ENCODE measurements at places on chromosomes 3 and 15. TPM values are rescaled to one million over a fixed set of nuclear protein-coding genes. Genes with fewer than 3 reads are reported as not detected.
A peak's percentile ranks its signal among the peaks of the same experiment; 100 is the strongest.

DNA sequence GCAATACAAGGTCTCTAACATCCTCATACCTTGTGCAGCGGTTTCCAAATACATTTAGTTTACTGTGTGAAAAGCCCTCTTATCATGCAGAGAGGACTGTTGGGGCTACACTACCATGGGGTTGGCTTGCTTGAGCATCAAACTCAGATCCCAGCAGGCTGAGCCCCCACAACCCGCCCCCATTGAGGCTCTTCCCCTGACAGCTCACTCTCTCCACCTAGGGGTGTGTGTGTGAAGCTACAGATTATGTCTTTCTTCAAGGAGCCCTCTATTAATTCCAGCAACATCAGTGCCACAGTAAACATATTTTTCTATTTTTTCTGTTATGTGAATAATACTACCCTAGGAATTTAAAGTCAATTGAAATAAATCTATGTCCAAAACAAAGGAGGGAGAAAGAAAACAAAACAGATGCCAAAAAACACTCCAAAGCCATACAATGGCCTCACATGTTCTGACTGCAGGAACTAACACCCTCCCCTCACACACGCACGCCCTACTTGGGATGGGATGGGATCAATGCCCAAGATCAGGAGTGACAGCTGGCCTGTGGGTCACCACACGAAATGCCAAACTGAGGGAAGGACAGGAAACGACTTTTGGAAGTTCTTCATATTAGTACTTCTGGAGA lies 14.7 kb downstream of the TM4SF4 start:
- no peak for DNase-seq

GRCh38 chr15:52254391-52254790 lies 41.2 kb downstream of the MYO5C start:
- DNase-seq, result no peak

DNA sequence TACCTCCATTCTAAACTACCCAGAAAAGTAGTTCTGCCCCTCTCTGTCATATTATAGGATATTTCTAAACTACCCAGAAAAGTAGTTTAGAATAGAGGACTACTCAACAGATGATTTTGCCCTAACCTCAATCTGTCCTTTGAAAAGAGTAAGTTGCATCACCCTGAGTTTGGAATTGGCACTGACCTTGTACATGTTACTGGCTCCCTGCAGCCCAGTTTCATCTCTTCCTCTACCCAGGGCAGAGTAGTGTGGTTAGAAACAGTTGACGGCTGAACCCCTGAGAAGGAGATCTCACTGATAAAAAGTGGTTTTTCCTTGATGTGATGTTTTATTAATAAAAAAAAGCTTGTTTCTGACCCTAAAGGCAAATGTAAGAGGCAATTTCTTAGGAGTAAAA lies 340.5 kb upstream of the NECTIN3 start:
- no peak for DNase-seq

GRCh38 chr3:53859178-53859577 lies 12.8 kb downstream of the IL17RB start:
- DNase-seq, result no peak

- no peak for DNase-seq
These were observed 102.0 kb downstream of the SCAPER start for GRCh38 chr15:76803049-76803571.

DNA sequence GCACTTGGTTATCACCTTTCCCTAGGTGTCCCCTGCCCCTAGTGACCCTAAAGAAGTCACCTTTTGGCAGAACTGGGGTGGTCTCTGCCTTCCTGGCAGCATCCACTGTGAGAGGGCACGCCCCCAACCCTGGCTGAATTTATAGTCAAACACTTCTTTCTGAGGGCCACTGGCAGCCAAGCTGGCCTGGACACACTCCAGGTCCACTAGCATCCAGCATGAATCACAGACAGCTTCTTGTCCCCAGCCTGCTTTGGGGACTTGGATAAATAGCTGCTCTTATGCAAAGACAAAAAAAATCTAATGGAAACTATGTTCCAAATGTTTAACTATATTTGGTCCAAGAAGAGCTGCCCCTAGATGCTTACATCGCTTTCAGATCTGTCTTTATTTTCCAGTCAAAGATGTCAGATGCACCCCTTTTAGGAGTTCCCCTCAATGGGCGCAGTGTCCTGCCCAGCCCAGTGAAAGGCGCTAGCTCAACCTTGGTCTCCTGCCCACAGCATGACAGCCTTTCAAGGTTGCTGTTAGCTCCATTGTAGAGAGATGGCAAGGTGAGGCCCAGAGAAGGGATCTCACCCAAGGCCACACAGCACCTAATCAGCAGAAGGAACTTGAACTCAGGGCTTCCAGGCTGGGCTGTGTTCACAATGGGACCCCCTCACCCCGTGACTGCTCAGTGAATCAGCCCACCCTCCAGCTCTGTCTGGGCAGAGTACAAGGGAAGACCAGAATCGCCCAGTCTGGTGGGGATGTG lies 7.0 kb downstream of the RASL12 start:
- DNase-seq, result no peak

- DNase-seq, result peak; percentile 76
These were observed 11.7 kb upstream of the NMB start for GRCh38 chr15:84669726-84670125.

DNA sequence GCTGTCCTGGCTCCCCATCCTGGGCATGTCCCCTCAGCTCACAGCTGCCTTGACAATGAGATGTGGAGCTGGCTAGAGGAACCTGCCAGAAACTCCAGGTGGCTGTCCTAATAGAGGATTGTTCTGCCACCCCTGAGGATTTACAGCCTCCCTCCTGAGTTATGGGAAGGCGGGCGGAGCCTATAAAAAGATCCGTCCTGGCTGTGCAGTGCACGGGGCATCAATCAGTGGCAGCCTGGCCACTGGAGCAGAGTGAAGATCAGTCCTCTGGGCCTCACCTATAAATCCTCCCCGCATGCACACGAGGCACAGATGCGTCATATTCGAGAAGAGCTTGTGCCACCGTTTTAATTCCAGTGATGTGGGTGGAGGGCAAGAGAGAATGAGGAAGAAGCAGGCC lies 90.0 kb downstream of the MEGF11 start:
- no peak for DNase-seq

GRCh38 chr15:39188930-39189329 lies 391.9 kb upstream of the THBS1 start:
- DNase-seq, result no peak

GRCh38 chr3:122676759-122677158 lies 3.9 kb upstream of the PARP14 start:
- DNase-seq, result no peak

- DNase-seq, result no peak
These were observed 428.8 kb upstream of the C2CD4B start for GRCh38 chr15:62593681-62594399.

DNA sequence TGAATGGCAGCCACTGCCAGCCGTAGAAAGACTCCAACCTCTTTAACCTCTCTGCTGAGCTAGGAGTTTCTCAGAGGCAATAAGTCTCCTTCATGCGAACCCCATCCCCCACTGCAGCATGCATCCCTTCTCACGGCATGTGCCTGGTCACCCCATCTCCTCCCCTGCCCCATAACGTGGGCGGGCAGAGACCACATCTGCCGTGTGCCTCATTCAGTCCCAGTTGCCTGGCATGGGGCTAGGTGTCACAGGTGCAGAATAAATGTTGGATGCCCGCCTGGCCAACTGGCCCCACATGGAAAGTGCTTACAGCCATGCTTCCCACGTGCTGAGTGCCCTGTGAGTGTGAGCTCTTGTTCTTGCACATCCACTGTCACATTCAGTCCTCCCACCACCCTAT lies 43.5 kb upstream of the NTRK3 start:
- no peak for DNase-seq

DNA sequence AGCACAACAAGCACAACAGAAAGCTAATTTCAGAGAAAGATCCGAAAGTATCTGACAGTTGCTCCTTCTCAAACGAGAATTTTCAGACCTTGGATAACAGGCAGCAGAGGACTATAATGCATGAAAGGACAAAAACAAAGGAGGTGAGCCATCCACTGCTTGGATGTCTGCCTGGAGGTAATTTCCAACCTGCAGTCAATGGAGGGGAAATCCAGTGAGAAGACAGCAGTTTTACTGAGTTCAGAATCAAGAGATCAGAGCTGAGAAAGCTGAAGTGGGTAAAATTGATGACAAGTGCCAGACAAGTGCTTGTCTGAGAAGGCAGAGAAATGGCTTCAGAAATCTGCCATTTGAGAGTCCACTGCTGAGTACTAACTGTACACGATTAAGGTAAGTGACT lies 22.1 kb downstream of the UBE3A start:
- no peak for DNase-seq

Gene WWTR1
- 1.2 TPM for total RNA-seq

Gene PRICKLE2
- total RNA-seq, result not detected

Gene SPTSSB
- not detected for total RNA-seq

Gene GPR27
- total RNA-seq, result 1.2 TPM

GRCh38 chr3:64188810-64189560 lies 36.3 kb downstream of the PRICKLE2 start:
- no peak for DNase-seq

DNA sequence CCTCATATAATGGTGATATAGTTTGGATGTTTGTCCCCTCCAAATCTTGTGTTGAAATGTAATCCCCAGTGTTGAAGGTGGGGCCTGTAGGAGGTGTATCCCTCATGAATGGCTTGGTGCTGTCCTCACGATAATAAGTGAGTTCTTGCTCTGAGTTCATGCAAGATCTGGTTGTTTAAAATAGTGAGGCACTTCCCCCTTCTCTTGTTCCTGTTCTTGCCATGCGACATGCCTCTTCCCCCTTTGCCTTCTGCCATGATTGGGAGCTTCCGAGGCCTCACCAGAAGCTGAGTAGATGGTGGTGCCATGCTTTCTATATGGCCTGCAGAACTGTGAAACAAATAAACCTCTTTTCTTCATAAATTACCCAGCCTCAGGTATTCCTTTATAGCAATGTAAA lies 39.2 kb downstream of the REC114 start:
- no peak for DNase-seq

DNA sequence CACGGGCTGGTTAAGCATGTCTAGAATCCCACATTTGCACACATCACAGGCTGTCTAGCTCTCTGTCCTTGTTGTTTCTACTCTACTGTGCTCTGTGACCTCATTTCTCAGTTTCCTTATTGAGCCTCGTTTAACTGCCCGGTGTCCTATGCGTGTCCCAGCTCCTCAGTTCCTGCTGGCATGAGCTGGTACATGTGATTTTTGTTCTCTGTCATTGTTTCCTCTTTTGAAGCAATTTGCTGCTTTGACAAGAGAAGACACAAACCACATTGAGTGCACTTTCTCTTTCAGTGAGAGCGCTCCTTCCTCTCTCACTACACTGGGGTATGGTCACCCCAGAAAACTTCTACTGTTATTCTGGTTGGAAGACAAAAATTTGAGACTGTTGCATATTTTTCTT lies 563.5 kb downstream of the PDCD6IP start:
- no peak for DNase-seq

Gene ACTC1
- total RNA-seq, result not detected

GRCh38 chr3:41863024-41863423 lies 98.9 kb downstream of the ULK4 start:
- DNase-seq, result no peak

Gene OTOL1
- not detected for total RNA-seq

Gene THPO
- not detected for total RNA-seq

DNA sequence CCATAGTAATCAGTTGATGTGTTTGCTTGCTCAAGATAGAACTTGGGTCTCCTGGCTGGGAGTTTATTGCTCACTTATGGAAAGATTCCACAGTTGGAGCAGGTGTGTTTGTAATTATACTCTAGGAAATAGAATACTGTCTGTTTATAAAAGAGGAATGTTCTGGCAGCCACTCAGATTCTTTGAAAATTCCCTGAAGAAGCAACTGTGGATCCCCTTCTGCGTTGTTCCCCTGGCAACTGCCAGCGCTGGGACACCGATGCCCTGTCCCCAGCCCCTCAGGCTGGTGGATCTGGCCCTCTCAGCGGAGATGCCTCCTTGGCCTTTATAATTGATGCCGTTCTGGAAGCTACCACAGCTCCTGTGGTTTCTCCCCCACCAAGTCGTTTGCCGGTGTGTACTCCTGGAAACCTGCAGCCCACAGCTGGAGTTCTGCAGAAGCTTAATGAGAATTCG lies 225.9 kb downstream of the ITPR1 start:
- DNase-seq, result no peak

Gene C3orf52
- 4.4 TPM for total RNA-seq

DNA sequence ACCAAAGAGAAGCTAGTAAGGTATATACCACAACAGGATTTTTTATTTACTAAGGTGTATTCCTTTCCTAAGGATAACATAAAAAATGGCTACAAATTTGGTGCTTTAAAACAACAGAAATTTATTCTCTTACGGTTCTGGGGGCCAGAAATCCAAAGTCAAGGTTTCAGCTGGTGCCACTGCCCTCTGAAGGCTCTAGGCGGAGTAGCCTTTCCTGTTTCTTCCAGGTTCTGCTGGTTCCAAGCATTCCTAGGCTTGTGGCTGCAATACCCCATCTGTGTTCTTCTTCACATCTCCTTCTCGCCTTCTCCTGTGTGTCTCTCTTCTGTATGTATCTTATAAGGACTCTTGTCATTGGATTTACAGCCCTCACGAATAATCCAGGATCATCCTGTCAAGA lies 549.9 kb downstream of the GRM7 start:
- DNase-seq, result no peak

All from activated CD4-positive, alpha-beta memory T cell treated with anti-CD3 and anti-CD28 coated beads for 36 hours (primary cell).